ENCODE measurements at places on chromosomes 11 and 22.

GRCh38 chr11:18770479-18771125 is 21.0 kb downstream of the PTPN5 start:
- DNase-seq: no peak

GRCh38 chr22:20636945-20637344 is 129.5 kb downstream of the MED15 start:
- DNase-seq: no peak

GRCh38 chr11:119258180-119258579 is 52.0 kb downstream of the CBL start:
- DNase-seq: no peak

- DNase-seq: no peak
These were observed 88.6 kb upstream of the RCN1 start for GRCh38 chr11:32002311-32002710.

DNA sequence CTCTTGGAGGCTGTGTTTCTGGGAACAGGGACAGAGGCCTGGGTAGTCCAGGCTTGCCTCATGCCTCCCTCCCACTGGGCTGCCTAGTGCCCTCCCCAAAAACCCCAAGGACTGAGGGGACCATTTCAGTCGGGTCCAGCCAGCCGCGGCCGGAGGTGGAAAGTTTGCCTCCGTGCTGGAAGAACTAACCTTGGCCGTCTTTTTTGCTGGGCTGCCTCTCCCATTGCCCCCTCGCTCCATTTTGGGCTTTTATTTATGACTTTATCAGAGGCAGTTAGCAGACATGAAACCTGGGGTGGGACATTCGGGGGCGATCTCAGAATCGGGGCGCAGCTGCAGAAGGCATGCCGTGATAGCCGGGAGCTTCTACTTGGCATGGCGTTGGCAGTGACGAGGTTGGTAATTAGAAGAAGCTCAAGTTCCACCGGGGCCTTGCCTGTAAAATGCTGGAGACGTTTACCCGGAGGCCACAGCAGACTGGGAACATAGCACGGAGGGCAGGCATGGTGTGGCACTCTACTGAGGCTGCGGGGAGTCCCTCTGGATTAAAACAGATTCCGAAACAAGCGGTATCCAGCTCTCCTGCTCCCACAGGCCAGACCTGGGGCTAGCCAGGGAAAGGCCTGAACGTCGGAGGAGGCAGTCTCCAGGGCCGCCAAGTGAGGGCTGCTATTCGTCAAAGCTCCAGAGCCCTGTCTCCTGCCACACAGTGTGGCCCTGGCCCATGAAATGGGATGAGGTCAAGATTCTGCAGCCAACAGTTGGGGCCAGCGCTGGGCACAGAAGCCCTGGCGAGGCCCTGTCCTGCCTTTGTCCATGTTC is 76.4 kb upstream of the PPARA start:
- no peak for DNase-seq

- DNase-seq: no peak
These were observed 40.2 kb upstream of the SLC5A12 start for GRCh38 chr11:26762089-26762488.

GRCh38 chr11:133302056-133302455 is 230.2 kb downstream of the OPCML start:
- no peak for DNase-seq

- DNase-seq: no peak
These were observed 1.5 kb upstream of the SF3B2 start for GRCh38 chr11:66050581-66051231.

DNA sequence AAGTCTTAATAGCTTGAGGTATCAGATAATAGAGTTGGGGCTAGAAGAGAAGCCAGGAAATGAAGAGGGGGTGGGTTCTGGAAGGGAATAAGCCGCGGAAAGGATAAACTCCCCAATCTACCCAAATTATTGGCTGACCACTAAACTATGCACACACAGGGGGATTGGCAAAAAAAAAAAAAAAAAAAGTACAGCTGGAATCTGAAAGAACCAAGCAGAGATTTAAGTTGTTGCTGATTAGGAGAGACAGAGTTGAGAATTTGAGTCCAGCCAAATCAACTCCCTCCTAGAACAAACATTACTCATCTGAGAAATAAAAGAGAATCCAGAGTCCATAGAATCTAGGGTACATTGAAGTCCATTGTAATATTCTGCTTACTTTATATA is 134.9 kb downstream of the CCDC81 start:
- DNase-seq: no peak
